ENCODE measurements at places on chromosomes 12 and 14.

DNA sequence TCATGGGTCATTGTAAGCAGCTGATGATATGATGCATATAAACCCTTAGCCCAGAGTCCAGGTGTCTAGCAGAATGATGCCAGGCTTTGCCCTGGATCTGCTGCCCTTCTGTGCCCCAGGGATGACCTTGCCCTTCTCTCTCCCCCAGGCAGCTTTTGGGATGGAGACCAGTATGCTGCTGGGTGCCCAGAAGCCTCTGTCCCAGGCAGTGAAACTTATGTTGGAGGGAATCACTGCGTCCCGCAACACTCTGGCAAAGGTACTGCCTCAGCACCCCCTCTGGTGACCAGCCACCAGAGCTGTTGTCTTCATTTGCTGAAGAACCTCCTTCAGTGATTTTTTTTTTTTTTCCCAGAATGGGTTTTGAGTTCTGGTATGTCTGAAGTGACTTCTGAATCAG lies 23.3 kb downstream of the CYP46A1 start:
- DNase-seq, result no peak

- no peak for DNase-seq
Measured at GRCh38 chr12:47909839-47910465, 5.2 kb upstream of the VDR start.

DNA sequence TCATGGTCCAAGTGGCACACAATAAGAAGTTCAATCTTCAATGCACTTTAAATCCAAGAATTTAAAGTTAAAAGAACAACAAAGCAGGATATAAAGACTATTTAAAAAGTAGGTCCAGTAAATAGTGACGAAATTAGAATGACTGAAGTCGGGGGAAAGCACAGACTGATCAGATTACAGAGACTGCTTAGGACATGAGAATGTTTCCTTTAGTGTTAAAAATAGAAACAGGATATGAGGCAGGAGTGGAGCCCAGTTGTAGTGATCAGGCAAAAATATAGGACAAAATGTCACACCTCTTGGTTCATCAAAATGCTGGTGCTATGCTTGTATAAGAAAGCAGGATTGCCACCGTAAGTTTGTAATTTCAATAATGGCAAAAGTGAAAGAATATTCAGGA lies 52.2 kb upstream of the CD163 start:
- DNase-seq, result no peak

DNA sequence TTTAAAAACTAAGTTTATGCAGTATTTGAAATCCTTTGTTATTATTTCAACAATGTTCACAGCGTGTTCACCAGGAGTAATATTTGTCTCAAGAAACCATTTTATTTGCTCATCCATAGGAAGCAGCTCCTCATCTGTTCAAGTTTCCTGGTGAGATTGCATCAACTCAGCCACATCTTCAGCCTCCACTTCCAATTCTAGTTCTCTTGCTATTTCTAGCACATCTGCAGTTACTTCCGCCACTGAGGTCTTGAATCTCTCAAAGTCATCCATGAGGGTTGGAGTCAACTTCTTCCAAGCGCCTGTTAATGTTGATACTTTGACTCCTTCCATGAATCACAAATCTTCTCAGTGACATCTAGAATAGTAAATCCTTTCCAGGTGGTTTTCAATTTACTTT lies 18.0 kb downstream of the CLEC9A start:
- DNase-seq, result no peak

DNA sequence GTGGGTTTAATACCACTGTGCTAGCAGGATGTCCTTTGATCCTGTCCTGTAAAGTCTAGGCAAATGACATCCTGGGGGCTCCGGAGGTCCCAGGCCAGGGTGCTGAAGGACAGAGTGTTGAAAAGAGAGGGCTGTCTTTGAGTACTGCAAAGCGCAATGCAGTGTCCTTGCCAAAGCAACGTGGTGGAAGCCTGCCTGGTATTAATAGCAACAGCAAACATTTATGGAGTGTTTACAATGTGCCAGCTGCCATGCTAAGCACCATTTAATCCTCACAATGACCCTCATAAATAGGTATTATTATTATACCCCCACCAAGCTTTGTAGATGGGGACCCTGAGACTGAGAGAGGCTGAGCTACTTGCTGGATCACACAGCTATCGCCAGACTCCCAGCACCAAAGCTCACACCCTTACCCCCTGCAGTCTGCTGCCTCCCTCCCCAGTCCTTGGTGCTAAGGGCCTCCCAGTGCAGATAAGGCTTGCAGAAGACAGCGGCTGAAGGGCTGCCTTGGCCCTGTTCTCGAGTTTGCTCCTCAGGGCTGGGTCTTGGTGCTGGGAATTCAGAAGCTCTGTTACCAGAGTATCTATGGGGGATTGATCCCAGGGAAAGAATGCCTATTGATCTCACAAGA lies 427.7 kb downstream of the FUT8 start:
- no peak for DNase-seq

All from mucosa of gallbladder (tissue), 1 donor.